ENCODE measurements at places on chromosomes 4 and X.

DNA sequence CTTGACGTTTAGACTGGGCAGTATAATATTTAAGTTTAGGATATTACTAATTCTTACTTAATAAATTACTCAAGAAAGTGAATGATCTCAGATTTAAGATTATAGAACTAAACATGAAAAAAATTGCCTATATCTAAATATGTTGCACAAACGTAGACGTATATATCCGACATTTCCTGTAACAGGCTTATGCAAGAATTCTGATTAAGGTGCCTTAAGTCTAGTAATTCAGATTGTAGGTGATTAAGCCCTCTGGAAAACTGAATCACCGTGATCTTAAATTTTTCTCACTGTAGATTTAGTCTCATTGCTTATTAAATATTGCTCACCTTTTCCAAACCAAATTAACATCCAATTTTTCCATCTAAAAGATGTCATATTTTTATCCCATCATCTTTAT, 24.0 kb downstream of the ATXN3L start:
- no peak for DNase-seq

DNA sequence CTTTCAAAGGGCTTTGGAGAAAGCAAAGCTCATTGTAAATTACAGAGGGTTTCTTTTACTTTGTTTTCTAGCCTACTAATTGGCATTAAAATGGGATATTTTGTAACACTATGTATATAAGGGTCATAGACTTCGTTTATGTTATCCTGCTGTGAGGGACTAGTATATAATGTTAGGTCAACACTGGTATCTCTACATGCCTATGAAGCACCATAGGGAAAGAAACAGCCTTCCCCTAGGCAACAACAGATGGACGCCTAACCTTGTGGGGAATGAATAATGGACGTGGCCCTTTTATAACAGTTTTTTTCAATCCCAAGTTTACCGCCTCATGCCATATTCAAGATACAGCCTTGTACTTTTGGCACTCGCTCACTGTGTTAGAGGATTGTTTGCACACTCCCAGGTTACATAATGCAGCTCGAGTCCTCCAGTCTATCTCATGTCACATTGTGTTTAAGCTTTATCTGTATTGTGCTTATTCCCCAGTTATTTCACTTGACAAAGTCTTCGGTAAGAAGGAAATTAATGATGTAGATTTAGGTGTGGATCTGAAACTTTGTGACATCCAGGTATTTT, 711.0 kb downstream of the RPA4 start:
- no peak for DNase-seq

DNA sequence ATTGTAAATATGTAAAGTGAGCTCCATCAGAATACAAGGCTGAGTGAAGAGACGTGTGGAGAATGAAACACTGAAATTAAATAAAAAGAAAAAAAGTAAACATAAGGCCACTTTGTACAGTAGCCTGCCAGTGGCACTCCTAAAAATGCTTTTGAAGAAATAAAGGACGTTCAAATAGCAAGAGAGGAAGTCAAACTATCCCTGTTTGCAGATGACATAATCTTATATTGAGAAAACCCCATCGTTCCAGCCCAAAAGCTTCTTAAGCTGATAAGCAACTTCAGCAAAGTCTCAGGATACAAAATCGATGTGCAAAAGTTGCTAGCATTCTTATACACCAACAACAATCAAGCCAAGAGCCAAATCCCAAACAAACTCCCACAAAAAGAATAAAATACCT, 24.2 kb downstream of the RASSF6 start:
- DNase-seq = no peak

GRCh38 chrX:111372086-111372485, 39.9 kb downstream of the DCX start:
- DNase-seq = no peak

DNA sequence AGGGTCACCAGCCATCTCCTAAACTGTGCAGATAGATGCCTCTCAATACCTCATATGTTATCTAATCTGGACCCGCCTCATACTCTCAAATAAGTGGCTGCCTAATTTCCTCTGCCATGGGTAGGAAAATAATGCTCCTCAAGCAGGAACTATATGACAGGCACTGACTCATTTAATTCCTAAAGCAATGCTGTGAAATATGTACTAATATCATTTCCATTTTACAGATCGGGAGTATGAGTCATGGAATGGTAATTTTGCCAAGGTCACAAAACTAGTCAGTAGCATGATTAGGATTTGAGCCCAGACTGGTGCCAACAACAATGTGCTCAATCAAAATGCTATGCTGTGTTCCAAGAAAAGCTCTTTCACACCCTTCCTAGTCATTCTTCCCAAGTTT, 3.0 kb upstream of the NXT2 start:
- no peak for DNase-seq

GRCh38 chr4:183636923-183637322, 22.1 kb downstream of the RWDD4 start:
- no peak for DNase-seq

- DNase-seq = no peak
Observed at GRCh38 chr4:176601124-176601523, 191.6 kb downstream of the VEGFC start.

DNA sequence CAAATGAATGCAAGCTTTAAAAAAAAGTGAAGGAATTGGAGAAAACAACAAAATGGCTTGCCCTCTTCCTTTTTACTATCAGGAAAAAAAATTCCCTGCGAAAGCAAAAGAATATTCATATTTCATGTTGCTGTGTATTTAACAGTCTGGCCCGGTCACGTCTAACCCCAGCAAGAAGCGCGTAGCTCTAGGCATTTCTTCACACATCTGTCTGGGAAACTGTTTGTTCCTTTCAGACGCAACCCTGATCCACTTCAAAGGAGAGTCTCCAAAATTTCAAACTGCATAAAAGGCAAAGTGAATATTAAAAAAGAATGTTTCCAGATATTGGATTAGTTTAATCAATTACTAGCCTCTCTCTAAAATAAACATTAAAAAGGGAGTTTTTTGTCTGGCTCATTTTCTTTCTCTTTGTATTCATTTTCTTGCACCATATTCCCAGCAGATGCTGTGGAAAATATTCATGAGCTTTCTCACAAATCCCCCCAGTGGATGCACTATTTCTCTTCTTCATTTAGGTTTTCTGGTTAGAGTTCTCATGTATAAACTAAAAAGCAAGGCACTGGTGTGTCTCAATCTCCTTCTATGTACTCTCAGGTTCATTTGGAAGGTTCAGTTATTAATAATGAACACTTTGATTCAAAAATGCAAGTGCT, 145.3 kb downstream of the MID1 start:
- no peak for DNase-seq

DNA sequence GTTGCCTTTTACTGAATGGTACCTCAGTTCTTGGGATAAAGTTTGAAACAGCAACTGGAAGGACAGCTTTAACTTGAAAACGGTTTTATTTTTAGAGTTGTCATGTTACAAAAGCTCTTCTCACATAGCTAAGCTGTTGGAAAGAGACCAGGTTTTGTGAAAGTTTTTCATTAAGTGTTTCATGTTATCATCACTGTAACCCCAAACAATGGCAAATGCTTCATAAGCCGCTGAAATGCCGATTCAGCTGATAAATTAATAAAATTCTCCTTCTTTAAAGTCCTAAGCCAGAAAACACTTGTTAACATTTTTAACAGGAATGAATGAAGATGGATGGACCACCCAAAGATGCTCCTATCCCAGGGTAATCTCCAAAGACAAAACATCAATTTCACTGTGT, 76.1 kb upstream of the IRF2 start:
- no peak for DNase-seq

GRCh38 chr4:46674326-46674725, 234.7 kb downstream of the COX7B2 start:
- DNase-seq = no peak

DNA sequence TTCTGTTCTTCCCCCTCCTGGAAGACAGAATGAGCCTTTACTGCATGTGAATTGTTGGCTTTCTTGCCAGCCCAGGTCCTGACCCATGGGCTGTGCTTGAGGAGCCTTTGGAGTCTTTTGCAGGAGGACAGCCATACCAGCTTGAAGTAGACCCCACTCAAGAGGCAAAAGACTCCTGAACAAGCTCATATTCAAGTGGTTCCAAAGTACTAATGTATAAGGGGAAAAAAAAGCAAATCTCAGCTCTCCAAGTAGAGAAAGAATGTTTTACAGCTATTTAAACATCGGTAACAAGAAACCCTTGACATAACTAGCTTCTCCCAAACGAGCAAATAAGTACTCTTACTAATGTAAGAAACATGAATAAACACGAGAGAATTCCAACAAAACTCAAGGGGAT, 174.9 kb upstream of the MXRA5 start:
- DNase-seq = no peak

DNA sequence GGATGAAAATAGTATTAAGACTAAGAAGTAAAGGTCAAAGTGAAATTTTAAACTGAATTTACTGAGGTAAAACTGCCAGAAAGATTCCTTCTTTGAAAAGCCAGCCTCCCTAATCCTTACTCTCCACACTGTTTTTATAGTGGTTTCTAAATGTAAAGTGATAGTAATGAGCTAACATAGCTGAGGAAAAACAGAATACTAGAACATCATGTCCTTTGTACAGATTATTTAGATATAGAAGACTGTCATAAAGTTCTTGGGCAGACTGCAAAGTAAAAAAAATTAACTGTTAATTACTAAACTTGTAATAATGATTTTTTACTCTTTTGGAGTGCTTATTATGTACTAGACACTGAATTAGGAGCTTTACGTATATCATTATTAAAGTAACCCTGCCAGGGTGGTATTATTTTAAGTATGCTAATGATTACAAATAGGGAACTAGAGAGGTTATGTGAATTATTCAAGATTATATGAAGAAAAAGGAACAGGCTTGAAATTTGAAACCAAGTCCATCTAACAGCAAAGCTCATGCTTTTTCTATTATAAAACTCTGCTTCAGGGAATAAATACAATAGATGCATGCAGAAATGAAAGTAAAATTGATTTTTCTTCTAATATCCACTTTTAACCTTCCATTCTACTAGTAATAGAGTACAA, 150.5 kb downstream of the TBCK start:
- DNase-seq = no peak

- no peak for DNase-seq
Observed at GRCh38 chr4:568962-569361, 7.1 kb downstream of the TMEM271 start.

- DNase-seq = peak; percentile 4
Observed at GRCh38 chr4:41882625-41883347, 52.4 kb upstream of the TMEM33 start.

DNA sequence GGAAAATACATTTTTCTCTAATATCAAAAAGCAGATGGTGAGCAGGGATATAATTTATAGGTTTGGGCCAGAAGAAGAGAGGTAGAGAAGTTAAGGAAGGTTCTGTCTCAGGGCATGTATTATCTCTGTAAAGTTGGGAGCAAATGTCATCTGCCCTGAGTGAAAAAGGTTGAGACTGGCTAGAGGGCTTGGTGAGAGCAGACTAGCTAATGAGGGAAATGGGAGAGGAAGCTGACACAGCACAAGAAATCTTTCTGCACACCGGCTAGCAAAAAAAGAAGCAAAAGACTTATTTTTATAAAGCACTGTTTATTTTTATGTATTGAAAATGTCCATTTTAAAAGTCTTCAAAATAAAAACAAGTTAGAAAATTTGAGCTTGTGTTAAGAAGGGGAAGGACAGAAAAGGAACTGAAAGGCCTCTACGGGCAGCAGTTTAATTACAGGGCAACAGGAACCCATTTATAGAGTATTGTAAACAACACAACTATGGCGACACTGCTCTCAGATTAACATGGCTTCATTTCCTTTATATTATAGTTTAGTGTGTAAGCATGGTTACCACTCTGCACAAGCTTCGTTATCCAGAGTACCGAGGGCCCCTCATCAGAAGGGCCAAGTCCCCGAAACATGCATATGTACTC, 17.4 kb downstream of the CD40LG start:
- no peak for DNase-seq

DNA sequence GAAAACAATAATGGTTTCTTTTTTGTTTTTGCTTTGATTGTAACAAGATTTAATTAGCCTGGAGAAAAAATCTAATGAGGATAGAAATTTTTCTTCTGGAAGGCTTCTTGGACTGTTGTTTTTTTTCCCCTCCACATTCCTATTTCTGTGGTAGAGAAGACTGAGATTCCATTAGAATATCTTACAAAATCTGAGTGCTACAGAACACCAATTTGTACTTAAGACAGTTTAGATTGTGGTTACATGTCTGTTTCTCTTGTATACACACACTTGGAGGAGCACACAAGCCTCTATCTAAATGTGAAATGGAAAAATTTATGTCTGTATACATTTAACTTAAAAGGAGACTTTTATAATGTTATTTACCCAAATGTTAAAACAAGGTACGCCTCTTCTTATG, 176.9 kb upstream of the ARSJ start:
- DNase-seq = no peak

DNA sequence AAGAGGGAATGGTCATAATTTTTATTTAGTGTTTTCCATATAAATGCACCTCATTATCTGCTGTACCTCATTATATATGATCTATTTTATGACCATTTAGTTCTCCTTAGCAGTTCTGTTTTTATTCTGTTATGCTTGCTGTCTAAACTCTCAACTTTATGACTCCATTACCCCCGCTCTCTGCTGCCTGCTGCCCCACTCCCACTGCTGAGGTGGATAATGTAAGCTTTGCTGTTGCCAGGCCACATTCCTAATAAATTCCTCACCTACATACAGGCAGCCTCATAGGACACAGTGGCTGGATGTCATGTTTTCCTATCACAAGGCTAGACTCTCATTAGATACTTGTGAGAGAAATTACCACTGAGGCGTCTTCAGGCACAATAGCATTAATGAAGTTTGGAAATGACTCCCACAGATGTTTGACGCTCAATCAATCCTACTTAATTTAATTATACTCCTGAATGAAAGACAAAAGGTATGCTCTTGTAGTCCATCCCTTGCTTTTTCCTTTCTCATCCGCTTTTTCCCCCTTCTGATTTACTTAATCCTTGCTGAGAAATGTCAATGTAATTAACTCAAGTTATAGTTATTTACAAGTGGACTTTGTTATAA, 497.5 kb upstream of the IGFBP7 start:
- no peak for DNase-seq

GRCh38 chr4:28117084-28117682, 1256.5 kb downstream of the STIM2 start:
- DNase-seq = no peak

DNA sequence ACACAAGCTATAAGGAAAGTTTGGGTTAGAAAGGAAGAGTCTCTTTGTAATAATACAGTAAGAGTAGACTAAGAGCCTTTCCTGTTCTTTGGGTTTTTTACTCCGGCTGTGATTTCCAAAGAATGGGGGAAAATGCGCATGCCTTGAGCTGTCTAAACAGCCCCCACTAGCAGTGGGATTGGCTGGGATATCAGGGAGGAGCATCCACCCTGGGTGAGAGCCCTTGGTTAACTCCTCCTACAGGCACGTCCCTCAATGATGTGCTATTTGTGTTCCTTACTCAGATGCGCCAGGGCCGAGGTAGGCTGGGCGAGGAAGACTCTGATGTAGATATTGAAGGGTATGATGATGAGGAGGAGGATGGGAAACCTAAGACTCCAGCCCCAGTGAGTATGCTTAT, 74.0 kb upstream of the OGT start:
- DNase-seq = no peak

DNA sequence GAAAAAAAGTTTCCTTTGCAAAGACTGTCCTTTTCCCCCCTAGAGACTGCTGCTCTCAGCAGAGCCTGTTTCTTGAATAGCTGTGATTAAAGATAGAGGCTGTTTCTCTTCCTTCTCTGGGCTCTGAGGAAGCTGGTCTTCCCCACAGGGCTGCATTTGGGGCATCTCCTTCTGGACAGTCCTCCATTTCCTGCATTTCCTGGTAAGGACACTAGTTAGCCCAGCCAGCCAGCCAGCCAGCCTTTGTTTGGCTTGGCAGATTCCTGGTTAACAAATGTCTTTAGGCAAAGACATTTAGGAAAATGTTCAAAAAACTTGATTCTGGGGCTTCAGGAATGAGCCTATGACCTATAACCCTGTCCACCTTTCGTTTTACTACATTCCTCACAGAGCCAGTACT, 34.0 kb upstream of the PLAC1 start:
- no peak for DNase-seq
